NCI-H1930 (cell line): ENCODE measurements at places on chromosomes 5 and 9.

- DNase-seq: no peak
These were observed 8.0 kb downstream of the NUDT2 start for GRCh38 chr9:34337403-34337802.

DNA sequence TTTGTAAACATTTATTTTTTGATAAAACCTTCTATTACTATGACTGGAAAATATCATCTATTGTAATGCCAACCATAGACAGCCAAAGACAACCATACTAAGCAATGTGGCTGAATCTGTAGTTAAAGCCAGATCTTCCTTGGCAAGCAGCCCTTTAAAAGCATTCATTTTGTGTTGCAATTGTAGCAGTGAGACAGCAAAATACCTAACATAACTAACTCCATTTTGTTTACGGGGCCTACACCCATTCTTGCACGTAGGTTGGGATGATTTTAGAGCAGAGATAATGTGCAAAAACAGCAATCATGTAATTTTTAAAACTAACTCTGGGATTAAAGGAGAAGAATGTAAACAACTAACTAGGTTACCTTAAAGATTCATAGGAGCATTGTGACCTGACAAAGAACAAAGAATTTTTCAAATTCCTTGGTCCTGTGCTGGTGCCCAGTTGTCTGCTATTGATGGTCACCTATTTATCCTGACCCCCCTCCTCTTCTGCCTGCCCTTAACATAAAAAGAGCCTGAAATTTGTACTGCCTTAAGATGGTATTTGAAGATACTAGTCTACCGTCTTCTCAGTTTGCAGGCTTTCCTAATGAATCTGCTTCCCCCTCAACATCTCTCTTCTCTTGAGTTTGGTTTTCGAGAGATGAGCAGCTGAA lies 10.6 kb downstream of the IFNA1 start:
- no peak for DNase-seq

DNA sequence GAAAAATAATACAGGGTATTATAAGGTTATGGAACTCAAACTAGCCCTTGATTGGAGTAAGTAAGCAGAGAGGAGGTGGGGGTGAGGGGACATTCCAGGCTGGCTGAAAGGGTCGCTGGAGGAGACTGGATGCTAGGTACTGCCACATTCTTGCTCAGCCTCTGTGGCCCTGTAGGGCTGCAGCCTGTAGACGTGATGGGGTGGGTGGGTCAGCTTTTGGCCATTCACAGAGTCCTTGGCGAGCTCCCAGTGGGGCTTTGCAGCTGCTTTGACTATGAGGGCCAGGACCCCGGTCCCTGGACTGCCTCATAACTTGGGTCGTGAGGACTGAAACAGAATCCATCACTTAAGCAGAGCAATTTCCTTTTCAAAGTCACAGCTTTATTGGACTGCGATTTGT lies 4.2 kb upstream of the GDNF start:
- DNase-seq: no peak

DNA sequence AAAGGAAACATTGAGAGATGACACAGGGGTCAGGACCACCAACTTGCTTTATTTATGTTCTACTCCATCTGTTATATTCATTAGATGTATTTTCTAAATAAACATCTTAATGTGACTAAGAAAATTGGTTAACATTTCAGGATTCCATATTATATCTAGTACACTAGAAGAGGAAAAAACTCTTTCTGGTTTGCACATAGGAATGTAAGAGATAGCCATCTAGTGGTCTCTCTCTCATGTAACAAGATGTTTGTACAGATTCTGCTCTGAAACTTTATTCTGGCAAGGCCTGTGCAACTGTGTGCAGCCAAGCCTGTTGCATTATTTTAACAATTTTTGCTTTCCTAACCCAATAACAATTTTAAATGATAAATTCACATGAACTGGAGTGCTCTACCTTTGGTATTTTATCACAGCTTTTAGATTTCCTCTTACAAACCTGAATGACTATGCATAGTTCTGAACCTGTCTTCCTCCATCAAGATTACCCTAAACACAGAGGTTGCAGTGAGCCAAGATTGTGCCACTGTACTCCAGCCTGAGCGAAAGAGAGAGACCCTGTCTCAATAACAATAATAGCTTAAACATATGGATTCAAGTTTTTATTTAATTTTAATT lies 148.2 kb downstream of the GIN1 start:
- no peak for DNase-seq
